ENCODE measurements at places on chromosomes 2 and 18. TPM values are rescaled to one million over a fixed set of nuclear protein-coding genes. Genes with fewer than 3 reads are reported as not detected.

DNA sequence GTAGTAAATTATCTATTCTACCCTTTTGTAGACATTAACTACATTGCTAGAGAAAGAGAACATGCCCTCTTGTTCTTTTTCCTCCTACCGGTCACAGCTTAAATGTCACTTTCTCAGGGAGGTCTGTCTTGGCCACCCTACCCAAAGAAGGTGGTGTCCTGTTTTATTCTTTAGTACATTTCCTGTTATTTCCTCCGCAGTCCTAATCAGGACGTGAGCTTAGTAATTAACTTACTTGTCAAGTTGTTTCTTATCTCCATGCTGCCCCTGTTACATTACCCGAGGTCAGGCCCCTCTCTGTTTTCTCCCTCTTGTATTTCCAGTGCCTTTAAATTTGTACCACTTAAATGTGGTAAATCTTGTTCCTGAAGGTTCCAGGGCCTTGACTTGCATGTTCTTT, 73.7 kb upstream of the RMDN2 start:
- H3K36me3 ChIP-seq: no peaks in the 10 kb centered on the region
- no peak overlapping the region for H3K4me3 ChIP-seq
- H3K27me3 ChIP-seq: no peaks in the 10 kb centered on the region
- H3K4me1 ChIP-seq: no peaks in the 10 kb centered on the region

GRCh38 chr2:27091746-27092695, 5.4 kb downstream of the KHK start:
- no peak overlapping the region for H3K4me3 ChIP-seq
- no peak for DNase-seq
- no peaks in the 10 kb centered on the region for H3K27me3 ChIP-seq
- H3K27ac ChIP-seq: no peak overlapping the region

TMEM198 gene
- total RNA-seq: 0.77 TPM

ZNF521 gene
- 23.6 TPM for total RNA-seq

DQX1 gene
- not detected for total RNA-seq

- peak overlapping the region; percentile 100 for H3K27ac ChIP-seq
- H3K4me3 ChIP-seq: peak overlapping the region; percentile 54
- H3K27me3 ChIP-seq: no peaks in the 10 kb centered on the region
- DNase-seq: peak; percentile 86
Observed at GRCh38 chr2:231666171-231667095, 41.9 kb upstream of the PTMA start.

ZBTB7C gene
- total RNA-seq: 0.33 TPM

DNA sequence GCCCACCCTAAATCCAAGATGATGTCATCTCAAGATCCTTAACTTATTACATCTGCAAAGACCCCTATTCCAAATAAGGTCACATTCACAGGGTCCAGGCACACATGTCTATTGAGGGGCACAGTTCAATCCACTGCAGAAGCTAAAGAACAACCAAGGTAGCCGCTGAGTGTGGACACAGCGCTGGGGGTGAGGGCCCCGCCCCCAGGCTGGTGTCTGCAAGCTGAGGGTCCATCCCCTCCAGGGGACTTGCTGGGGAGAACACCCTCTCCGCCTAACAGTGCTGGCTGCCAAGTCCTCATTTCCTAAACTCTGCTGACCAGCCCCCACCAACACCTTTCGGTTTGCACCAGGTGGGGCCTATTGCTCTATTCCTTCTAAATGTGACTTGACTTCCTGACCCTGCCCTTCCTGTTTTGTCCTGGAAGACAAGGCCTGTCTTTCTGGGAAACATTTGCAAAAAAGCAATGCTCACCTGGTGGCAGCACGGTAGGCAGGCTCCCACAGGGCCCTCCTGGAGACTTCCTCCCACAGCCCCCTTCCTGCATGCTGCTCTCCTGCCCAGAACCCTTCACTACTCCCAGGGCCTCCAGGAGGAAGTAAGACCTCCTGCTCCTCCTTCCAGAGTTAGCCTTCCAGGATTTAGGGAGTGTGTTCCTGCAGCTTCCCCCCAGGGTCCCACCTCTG, 24.4 kb upstream of the TEX44 start:
- no peaks in the 10 kb centered on the region for H3K4me1 ChIP-seq
- H3K27ac ChIP-seq: no peak overlapping the region
- H3K36me3 ChIP-seq: no peaks in the 10 kb centered on the region
- no peak for DNase-seq

DNA sequence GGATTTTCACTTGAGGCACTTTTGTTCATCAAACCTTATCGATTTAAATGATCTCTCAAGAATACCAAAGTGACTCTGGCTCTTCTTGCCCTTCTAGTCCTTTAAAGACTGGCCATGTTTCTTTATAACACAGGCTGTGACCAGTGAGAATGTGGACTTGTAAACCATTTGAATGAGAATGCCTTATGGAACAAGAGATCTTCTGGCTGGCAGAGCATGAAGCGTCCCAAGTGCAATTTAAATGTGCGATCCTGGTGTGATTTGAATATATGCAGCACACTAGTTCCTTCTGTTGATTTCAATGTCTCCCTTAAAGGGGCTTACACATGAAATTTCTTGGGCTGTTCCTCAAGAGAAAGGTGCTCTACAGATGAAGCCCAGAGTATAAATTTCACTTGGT, 262.4 kb upstream of the CCDC68 start:
- no peaks in the 10 kb centered on the region for H3K4me1 ChIP-seq
- no peak overlapping the region for H3K27ac ChIP-seq
- H3K36me3 ChIP-seq: no peaks in the 10 kb centered on the region

RBMS1 gene
- 76.8 TPM for total RNA-seq

DNA sequence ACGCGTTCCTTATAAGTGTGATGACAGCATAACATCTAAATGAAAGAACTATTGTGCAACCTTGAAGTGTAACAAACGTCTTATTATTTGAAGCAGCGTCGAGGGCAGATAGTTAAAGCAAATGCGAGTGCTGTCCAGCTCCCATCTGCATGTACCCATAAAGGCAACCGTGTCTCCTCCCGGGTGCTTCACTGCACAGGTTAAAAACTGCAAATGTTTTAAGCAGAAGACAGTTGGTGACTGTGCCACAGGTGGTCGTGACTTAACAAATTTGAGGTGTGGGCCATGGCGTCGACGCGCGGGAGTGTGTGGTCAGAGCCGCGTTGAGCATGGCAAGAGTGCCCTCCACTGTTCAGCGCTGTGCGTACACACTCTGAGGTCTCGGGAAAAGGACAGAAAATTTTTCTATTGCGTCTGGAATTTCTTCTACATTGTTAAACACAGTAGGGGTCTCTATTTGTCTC, 6.4 kb downstream of the SALL3 start:
- no peak for DNase-seq
- no peaks in the 10 kb centered on the region for H3K4me1 ChIP-seq
- no peak overlapping the region for H3K27ac ChIP-seq
- no peaks in the 10 kb centered on the region for H3K36me3 ChIP-seq
- H3K27me3 ChIP-seq: peaks cover 17% of the 10 kb centered on the region

GRCh38 chr2:29719639-29720038, 201.7 kb downstream of the ALK start:
- H3K27ac ChIP-seq: no peak overlapping the region
- DNase-seq: no peak
- H3K4me1 ChIP-seq: no peaks in the 10 kb centered on the region
- H3K27me3 ChIP-seq: peaks cover 2% of the 10 kb centered on the region
- H3K36me3 ChIP-seq: no peaks in the 10 kb centered on the region

- no peak overlapping the region for H3K4me3 ChIP-seq
- H3K27me3 ChIP-seq: no peaks in the 10 kb centered on the region
- DNase-seq: peak; percentile 79
- H3K27ac ChIP-seq: no peak overlapping the region
- no peaks in the 10 kb centered on the region for H3K36me3 ChIP-seq
Observed at GRCh38 chr2:161273038-161273760, 35.0 kb upstream of the PSMD14 start.

L3MBTL4 gene
- total RNA-seq: 1.3 TPM

GRCh38 chr2:64696636-64697035, 42.9 kb upstream of the SERTAD2 start:
- DNase-seq: no peak
- no peaks in the 10 kb centered on the region for H3K27me3 ChIP-seq
- H3K27ac ChIP-seq: no peak overlapping the region
- H3K4me3 ChIP-seq: no peak overlapping the region
- no peaks in the 10 kb centered on the region for H3K36me3 ChIP-seq

DNA sequence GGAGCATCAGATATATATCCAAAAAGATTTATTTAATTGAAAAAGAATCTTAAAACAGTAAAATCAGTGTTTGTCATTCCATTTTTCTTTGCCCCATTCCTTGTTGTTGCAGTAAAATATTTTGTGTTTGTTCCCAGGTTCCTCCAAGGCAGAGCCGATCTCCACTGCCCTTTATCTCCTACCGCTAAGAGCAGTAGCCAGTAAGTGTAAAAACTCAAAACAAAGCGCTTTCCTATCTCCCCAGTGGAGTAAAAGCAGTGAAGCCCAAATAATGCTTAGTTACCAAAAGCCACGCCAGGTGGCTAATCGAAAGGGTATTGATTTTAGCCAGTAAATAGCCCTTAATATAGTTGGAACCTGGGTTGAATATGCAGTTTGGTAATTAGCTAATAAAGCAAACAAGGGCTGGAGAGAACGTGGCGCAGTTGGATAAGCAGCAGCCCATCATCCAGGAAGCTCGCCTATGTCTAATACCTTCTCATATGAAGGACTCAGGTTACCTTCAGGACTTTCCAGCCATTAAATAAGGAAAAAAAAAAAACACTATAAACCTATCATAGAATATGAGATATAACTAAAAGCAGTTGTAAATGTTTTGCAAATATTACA, 12.4 kb upstream of the GPD2 start:
- H3K27me3 ChIP-seq: no peaks in the 10 kb centered on the region
- no peak overlapping the region for H3K27ac ChIP-seq
- H3K4me3 ChIP-seq: no peak overlapping the region
- DNase-seq: no peak
- no peaks in the 10 kb centered on the region for H3K4me1 ChIP-seq
- no peaks in the 10 kb centered on the region for H3K36me3 ChIP-seq

TUBB8B gene
- not detected for total RNA-seq

- no peaks in the 10 kb centered on the region for H3K27me3 ChIP-seq
- no peak overlapping the region for H3K27ac ChIP-seq
- DNase-seq: no peak
- H3K4me3 ChIP-seq: no peak overlapping the region
- H3K36me3 ChIP-seq: no peaks in the 10 kb centered on the region
Observed at GRCh38 chr2:237427769-237428506, 14.0 kb upstream of the COL6A3 start.

DNA sequence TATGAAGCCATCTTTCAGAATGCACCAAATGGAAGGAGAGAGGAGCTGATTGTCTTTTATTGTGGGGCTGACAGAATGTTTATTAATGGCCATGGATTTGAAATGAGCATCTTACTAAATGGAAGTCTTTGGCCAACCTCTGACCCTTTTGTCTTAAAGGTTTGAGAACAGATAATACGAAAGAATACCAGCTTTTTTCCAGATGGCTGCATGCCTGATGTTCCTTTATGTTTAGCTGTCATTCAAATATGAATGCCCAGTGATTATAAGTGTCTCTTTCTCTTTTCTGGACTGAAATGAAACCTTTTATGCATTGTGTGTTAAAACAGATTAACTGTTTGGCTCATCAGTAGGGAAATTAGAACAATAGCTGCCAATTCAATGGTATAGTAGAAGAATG, 46.0 kb downstream of the PARD3B start:
- no peak overlapping the region for H3K27ac ChIP-seq
- no peaks in the 10 kb centered on the region for H3K27me3 ChIP-seq
- H3K4me1 ChIP-seq: no peaks in the 10 kb centered on the region
- no peaks in the 10 kb centered on the region for H3K36me3 ChIP-seq

DNA sequence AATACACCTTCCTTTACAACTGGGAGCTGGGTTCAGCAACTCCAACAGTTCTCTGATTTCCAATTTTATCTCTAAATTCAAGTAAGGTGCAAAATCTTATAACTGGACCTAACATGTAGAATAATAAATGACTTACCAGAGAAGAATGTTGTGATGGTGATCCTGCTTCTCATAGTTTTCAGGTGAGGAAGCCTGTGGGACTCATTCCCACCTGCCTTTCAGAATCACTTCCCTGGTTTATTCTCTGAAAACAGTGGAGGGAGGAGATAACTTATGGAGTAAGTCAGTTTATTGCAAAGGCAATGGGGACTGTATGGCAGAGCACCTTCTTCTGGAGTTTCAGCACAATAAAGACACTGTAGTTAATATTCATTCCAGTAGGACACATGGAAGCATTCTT, 1188.2 kb upstream of the FAM98A start:
- H3K4me3 ChIP-seq: no peak overlapping the region
- no peak for DNase-seq
- H3K4me1 ChIP-seq: no peaks in the 10 kb centered on the region
- no peaks in the 10 kb centered on the region for H3K27me3 ChIP-seq

DNA sequence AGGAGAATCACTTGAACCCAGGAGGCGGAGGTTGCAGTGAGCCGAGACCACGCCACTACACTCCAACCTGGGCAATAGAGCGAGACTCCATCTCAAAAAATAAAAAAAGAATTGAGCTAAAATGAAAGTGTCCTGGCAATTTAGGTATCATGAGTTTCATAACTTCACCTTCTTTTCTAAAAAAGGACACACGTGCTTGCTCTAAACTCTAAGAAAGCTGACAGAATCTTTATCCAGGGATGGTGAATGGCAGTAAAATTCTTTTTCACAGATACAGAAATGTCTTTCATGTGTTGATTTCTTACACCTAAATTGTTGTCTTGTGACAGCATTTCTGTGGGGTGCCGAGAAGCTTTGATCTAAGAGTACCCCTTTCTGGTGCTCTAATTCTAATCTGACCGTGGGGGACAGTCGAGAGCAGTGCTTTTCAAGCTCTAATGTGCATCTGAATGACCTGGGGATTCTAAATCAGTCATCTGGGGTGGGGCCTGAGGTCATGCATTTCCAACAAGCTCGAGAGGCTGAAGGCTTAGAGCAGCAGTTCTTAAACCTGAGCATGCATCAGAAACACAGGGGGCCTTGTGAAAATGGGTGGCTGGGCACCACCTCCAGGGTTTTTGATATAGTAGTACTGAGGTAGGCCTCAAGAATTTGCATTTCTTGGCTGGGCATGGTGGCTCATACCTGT, 42.1 kb upstream of the REL start:
- H3K36me3 ChIP-seq: no peaks in the 10 kb centered on the region
- no peak overlapping the region for H3K4me3 ChIP-seq
- peaks cover 6% of the 10 kb centered on the region for H3K27me3 ChIP-seq
- no peak overlapping the region for H3K27ac ChIP-seq

CAPN14 gene
- total RNA-seq: 0.17 TPM

RTP5 gene
- total RNA-seq: not detected
